ENCODE measurements at places on chromosomes 7 and 10. TPM values are rescaled to one million over a fixed set of nuclear protein-coding genes. Genes with fewer than 3 reads are reported as not detected.

DNA sequence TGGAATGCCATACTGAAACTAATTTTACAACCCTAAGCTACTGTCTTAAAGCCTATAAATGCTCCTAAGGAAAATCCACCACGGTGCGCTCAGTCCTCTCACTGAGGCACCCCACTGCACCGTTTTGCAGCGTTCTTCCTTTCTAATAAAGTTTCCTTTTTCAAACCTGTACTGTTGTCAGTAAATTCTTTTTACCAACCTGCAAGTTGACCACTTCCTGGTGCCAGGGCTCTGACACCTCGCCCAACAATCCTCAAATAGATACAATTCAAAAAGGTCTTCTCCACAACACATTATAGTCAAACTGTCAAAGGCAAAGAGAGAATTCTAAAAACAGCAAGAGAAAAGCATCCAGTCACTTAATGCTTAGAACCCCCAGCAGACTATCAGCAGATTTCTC, 42.8 kb downstream of the HERPUD2 start:
- no peak for DNase-seq

DNA sequence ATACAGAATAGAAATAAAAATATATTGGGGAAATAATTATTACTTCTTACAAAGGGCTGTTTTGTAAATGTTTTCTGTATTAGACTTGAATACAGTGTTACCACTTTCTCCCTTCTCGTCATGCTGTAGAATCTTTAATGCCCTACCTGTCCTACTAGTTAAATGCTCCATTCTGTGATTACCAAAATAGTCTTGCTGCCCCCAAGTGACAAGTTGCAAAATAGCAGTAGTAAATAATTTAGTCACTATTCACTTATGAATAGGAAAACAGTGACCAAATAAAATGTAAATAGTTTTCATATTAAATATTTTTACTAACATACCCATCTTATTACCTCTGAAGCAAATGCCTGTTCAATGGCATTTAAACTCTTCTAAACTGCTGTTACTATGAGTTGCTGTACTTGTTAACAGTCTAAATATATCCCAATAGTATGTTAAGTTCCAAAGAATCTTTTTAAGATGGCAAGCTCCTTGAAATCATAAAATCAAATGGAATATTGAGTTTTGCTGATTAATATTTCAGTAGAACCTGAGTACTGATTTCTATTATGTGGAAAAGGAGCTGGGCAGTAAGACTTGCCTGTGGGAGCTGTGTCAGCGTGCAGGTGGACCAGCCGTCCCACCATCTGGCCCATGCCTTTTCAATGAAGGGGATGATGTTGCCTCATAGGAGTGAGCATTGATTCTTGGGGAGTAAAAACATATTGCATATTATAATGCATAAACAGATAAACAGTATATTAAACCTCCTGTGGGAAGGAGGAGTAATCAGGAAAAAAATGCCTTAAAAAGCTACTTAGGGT, 18.1 kb upstream of the OIT3 start:
- DNase-seq, result peak; percentile 6

The SPAG6 gene
- total RNA-seq, result not detected

The PLA2G12B gene
- total RNA-seq, result not detected

Data from foreskin keratinocyte (primary cell).